ENCODE measurements at places on chromosomes 7 and 10. TPM values are rescaled to one million over a fixed set of nuclear protein-coding genes. Genes with fewer than 3 reads are reported as not detected.

DNA sequence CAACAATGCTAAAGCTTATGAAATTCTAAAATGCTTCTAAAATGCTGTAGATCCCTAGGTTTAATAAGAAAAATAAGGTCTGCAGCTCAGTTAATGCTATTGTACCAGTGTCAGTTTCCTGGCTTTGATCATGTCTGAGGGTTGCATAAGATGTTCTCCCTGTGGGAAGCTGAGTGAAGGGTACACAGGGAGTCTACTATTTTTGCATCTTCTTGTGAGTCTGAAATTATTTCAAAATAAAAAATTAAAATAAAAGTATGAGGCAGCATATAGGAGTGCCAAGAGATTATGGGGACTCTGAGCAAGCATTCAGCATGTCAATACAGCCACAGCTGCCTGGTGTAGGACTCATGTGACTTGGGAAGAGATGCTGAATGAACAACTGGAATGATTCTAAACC lies 14.7 kb downstream of the CHST15 start:
- H3K4me3 ChIP-seq = no peak overlapping the region
- DNase-seq = no peak
- peaks cover 7% of the 10 kb centered on the region for H3K4me1 ChIP-seq
- H3K27me3 ChIP-seq = peaks cover 7% of the 10 kb centered on the region

DNA sequence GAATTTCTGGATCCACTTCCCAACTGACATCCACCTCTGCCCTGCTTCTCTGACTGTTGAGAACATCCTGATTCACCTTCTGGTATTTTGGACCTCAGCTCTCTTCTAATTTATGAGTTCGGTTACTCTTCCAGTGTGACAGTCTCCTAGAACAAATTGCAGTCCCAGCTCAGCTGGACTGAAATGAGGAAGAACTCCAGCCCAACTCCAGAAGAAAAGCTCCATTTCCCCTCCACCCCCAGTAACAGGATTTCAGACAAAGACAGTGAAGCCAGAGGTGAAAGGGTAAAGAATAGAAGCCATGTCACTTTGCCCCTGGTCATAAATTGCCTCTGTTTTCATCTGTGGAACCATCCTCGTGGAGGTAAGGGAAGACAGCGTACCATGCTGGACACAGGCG lies 26.2 kb upstream of the INHBA start:
- H3K4me1 ChIP-seq = no peaks in the 10 kb centered on the region
- DNase-seq = no peak
- no peak overlapping the region for H3K27ac ChIP-seq
- no peak overlapping the region for H3K4me3 ChIP-seq

DNA sequence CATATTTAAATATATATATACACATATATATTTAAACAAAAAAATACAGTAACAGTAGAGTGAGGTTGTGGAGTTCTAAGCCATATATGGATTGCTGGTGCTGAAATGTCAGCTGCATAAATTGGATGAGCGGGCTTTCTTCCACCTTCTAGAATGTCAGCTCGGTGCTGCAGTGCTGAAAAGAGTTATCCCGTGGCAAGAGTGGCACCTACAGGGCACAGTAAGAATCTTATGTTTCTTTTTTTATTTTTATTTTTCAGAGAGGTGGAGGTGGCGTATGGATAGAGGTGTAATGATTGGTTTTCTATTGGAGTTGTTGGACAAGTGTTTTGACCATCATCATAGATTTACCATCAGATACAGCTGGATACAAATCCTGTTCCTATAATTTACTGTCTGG lies 86.2 kb upstream of the DYNC1I1 start:
- H3K27ac ChIP-seq = no peak overlapping the region
- no peaks in the 10 kb centered on the region for H3K36me3 ChIP-seq

- no peaks in the 10 kb centered on the region for H3K4me1 ChIP-seq
- H3K36me3 ChIP-seq = no peaks in the 10 kb centered on the region
- no peak for DNase-seq
- H3K27me3 ChIP-seq = peaks cover 9% of the 10 kb centered on the region
Measured at GRCh38 chr7:78441737-78442136, 643.2 kb downstream of the PHTF2 start.

DNA sequence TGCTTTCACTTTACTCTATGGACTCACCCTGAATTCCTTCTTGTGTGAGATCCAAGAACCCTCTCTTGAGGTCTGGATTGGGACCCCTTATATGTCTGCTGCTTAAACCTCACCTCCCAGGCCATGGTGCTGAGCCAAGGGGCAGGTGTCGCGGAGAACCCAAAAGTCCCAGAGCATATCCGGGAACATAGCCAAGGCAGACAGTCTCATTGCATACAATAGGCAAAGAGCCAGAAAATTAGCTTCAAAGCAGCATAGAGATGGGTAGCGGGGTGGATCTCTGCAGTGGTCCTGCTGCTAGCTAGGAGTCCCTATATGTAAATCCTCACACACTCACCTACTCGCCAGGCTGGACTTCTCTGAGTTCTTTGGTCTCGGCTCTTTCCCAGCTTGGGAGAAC lies 5.5 kb downstream of the CCL24 start:
- H3K4me3 ChIP-seq = no peak overlapping the region
- no peaks in the 10 kb centered on the region for H3K4me1 ChIP-seq
- no peak overlapping the region for H3K27ac ChIP-seq
- no peaks in the 10 kb centered on the region for H3K36me3 ChIP-seq
- H3K27me3 ChIP-seq = no peaks in the 10 kb centered on the region

DNA sequence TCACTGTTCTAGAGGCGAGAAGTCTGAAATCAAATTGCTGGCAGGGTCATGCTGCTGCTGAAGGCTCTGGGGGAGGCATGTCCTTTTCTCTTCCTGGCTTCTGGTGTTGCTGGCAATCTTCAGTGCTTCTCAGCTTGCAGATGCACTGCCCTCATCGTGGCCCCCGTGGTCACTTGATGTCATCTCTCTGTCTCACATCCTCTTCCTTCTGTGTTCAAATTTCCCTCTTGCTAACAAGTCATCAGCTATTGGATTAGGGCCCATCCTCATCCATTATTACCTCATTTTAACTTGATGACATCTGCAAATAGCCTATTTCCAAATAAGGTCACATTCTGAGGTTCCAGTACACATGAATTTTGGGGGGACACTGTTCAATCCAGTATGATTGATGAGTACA lies 36.6 kb upstream of the SRGN start:
- no peaks in the 10 kb centered on the region for H3K36me3 ChIP-seq
- H3K27me3 ChIP-seq = no peaks in the 10 kb centered on the region
- peak overlapping the region; percentile 53 for H3K4me3 ChIP-seq
- no peak for DNase-seq

GRCh38 chr10:95513941-95514392 lies 47.2 kb downstream of the SORBS1 start:
- H3K4me1 ChIP-seq = peaks cover 7% of the 10 kb centered on the region
- H3K36me3 ChIP-seq = no peaks in the 10 kb centered on the region
- no peak overlapping the region for H3K27ac ChIP-seq

- H3K36me3 ChIP-seq = no peaks in the 10 kb centered on the region
- no peak for DNase-seq
- H3K27ac ChIP-seq = no peak overlapping the region
- H3K4me1 ChIP-seq = peaks cover 7% of the 10 kb centered on the region
Measured at GRCh38 chr10:7547206-7547605, 119.6 kb downstream of the ITIH5 start.

DNA sequence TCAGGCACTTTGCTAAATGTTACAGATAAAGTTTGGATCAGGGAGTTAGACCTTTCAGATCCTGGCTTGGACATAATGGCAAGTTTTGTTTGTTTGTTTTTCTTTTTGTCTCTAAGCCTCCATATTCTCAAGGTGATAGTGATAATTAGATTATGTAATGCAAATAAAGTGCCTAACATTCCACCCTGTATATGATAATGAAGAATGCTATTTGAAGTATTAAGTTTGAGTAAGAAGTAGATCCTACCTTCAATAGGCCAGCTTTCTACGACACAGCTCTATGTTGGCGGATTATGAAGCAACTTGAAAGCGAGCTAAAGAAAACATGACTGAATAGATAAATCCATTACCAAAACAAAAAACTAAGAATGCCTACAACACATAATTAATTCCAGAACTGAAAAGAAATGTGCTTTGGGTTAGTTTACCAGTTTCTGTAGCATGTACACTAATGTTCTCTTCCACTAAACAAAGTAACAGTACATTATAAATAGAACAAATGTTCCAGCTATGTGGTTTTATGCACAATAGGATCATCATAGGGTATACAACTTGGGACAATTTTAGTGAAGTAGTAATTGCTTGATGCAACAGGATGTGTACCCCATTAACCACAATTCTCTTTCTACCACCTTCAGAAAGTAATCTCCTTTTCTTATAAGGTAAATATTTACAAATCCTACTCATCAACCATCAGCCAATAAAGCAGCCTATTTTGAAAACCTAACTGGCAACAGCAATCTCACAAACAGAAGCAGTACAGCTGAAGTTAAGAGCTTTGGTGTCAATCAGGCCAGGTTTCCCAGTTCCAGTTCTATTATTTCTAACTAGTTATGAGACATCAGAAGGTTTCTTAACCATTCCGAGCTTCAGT lies 1.5 kb downstream of the SEM1 start:
- no peaks in the 10 kb centered on the region for H3K36me3 ChIP-seq
- no peaks in the 10 kb centered on the region for H3K27me3 ChIP-seq
- peaks cover 21% of the 10 kb centered on the region for H3K4me1 ChIP-seq
- no peak for DNase-seq

Gene CALML3
- total RNA-seq = not detected

Gene SYT15
- total RNA-seq = 1.1 TPM

Gene MYO1G
- total RNA-seq = 245 TPM
